Activated naive CD4-positive, alpha-beta T cell (primary cell): ENCODE measurements at places on chromosomes 7 and 10.

DNA sequence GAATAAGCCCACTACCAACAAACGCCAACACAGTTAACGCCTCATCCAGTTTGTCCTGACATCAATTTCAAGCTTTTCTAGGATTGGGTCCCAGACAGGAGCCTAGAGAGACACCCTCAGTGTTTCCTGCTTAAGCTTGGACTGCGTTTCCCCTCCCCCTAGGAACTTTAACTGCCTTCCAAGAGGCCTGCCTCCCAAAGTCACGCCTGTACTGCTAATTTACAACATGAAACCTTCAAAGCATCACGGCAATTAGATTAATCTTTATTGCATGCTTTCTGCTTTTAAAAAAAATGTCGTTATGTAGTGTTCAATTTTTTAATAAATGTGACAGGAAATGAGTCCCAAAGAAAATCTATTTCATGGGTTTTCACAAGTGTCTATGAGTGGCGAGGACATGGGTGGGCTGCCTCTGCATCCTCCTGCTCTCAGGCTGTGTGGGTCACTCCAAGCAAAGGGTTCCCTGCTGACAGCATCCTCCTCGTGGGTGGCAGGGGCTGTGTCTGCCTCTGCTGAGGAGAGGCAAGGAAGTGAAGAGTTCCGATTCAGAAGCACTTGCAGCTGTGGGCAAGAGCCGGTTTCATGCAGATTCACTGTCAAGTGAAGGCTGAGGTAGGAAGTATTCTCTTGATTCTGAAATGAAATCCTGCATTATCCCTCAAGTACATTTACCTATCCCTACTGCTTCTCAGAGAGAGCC lies 193.0 kb upstream of the KMT2E start:
- no peak for DNase-seq

GRCh38 chr7:55475855-55476803 lies 96.2 kb downstream of the VOPP1 start:
- DNase-seq: no peak

GRCh38 chr7:145644426-145645134 lies 472.0 kb upstream of the CNTNAP2 start:
- no peak for DNase-seq

DNA sequence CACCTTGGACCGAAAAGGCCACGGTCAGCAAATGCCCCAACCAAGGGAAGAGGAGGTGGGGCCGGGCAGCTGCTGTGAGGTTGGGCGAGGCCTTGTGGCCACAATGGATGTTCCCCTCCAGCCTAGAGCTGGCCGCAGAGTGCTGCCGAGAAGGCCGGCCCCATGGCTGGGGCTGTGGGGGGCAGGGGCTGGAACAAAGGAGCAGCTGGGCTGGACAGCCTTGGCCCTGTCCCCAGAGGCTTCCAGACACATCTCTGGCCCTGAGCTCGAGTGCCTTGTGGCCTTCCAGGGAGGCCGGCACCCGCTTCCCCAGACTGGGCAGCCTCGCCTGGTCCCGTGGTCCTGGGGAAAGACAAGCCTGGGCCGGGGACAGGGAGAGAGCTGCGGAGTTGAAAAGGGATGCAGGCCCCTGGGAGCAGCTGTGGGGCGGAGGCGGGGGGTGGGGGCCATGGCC lies 88.0 kb downstream of the PDGFA start:
- no peak for DNase-seq

GRCh38 chr7:85748861-85749260 lies 562.0 kb upstream of the SEMA3D start:
- DNase-seq: no peak

DNA sequence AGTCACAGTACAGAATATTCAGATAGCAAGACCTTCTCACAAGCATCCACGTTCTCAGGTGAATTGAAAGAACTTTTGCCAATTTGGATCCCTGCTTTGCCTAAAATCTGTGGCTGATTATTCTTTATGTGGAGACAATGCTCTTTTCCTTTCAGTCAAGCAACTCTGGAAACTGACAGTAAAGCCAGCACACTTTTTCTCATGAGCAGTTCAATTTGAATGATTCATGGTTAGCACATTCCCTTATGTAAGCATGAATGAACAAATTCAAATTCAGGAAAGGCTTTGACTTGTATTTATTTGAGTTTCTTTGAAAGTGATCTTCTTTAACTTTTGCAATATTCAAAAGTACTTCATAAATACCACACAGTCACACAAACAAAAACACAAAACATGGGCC lies 57.6 kb downstream of the MEOX2 start:
- DNase-seq: no peak

GRCh38 chr10:63922468-63923284 lies 401.5 kb downstream of the REEP3 start:
- no peak for DNase-seq

DNA sequence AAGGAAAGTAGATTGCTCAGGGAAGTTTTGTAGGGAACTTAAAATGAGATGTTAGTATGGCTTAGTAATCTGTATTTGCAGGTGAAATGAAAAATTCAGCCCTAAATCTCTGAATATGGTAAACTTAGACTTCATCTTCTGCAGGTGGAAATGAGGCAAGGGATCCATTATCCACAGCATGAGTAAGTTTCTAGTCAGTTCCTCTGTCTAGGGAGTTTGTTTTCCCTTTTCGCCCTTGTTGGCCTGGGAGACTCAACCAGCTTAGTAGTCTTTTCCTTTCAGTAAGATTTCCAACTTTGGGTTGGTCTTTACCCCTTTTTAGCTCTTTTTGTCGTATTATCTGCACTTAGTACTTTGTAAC lies 65.6 kb downstream of the ZEB1 start:
- DNase-seq: no peak

GRCh38 chr7:111784296-111784695 lies 222.0 kb upstream of the IMMP2L start:
- no peak for DNase-seq

DNA sequence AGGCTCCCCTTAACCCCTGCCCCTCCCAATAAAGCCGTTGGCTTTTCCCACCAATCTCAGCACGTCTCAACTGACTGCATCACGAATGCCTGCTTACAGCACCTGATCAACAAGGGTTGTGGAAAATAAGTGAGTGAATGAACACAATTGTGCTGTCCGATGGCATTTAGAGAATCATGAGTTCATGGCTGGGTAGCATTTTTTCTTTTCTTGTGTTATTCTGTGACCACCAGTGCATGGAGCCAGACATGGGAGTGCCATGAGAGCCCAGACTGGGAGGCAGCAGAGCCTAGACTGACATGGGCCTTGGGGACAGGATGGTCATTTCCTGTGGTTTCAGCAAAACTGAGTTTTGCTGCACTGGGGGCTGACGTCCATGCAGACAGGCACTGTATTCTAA lies 254.1 kb upstream of the IGFBP3 start:
- no peak for DNase-seq

GRCh38 chr7:135924302-135924701 lies 52.9 kb downstream of the MTPN start:
- no peak for DNase-seq

DNA sequence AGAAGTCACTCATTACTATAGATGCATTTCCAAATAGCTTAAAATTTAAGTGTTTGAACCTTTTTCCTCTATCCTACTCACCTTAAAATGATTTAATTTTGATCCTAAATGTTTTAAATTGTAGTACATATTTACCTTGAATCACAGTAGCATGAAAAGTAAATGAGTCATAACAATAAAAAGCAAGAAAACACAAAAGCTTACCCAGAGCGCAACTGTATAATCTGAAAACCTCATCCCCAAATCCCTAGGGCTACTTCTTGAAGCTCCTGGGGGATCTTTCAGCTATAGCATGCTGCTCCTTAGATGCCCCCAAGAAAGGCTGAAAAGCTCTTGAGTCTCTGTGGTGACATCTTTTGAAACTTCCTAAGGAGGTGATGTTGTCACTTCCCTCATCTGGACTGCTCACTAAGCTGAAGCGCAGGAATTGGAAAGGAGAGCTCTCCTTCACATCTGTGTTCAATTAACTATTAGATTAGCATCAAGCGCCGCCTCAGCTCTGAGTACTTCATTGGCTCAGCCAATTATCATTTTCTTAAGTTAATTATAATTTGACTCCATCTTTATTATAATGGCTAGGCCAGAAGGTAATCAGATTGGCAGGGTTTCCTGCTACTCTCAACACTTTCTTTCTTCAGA lies 60.2 kb downstream of the SEMA3E start:
- DNase-seq: no peak

- peak; percentile 46 for DNase-seq
These were observed 45.9 kb upstream of the KCNIP2 start for GRCh38 chr10:101889256-101890210.

- DNase-seq: no peak
These were observed 115.8 kb upstream of the TCERG1L start for GRCh38 chr10:131427281-131427680.

- no peak for DNase-seq
These were observed 40.3 kb downstream of the FAM53B start for GRCh38 chr10:124703778-124704427.

GRCh38 chr10:104317269-104317710 lies 21.0 kb downstream of the ITPRIP start:
- no peak for DNase-seq

DNA sequence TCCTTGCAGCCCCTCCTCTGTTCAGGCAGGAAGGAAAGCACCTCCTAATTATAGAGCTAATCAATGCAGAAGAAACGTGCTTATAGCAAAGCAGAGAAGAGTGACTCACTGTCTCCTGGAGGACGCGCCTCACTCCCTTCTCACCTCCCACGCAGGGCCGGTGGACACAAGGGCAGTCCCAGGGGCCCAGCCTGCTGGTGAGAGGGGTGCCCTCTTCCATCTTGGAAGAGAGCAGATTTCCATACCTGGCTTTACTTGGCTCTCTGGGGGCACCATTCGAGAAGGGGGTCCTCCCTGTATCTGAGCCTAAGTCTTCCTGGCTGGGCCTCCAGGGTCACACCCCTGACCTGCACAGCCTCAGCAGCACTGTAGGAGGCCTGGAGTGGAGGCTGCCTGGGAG lies 55.8 kb downstream of the RASGEF1A start:
- no peak for DNase-seq

- no peak for DNase-seq
These were observed 139.4 kb upstream of the AKR1E2 start for GRCh38 chr10:4686644-4686996.

DNA sequence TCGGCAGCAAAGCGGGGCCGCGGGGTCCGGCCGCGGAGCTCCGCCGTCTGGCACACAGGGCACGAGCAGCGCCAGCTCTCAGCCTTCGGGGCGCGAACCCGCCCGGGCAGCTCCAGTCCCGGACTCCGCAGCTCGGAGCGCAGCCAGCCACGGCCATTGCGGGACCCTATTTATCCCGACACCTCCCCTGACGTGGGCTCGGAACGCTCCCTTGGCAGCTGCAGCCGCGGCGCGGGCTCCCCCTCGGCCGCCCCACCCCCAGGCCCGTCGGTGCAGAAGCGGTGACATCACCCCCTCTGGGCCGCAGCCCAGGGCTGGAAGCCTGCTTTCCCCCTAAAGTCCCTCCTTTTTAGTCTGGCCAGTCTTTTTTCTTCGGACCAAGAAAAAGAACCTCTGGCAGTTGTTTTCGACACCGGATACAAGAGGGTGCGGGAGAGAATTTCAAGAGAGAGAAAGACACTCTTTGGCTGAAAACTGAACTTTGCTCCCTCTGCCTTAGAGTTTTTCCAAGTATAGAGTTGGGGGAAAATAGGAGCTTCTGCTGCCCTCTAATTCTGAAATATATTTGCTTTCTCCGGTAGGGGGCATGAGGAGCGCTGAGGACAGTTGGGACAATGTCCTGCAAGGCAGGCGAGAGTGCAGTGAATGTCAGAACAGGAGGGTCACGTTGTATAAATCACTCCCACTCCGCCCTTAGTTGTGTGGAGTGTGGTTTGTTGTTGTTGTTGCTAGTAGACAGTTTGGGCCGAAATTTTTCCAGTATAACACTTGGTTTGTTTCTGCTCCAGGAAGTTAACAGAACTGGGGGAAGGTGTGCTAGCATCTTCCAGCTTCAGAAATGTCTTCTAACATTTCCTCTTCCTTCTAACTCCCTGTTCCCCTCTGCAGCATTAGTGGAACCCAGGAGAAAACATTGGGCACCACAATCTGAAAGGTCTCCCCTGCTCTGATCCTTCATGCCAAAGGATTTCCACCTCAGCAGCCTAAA lies at the start of gene SFRP4:
Gene SFRP4, minus strand, starts transcription at position 145 of the 988 bp plus-strand sequence. CDS start 280 bp downstream, outside the sequence.
- DNase-seq: no peak

DNA sequence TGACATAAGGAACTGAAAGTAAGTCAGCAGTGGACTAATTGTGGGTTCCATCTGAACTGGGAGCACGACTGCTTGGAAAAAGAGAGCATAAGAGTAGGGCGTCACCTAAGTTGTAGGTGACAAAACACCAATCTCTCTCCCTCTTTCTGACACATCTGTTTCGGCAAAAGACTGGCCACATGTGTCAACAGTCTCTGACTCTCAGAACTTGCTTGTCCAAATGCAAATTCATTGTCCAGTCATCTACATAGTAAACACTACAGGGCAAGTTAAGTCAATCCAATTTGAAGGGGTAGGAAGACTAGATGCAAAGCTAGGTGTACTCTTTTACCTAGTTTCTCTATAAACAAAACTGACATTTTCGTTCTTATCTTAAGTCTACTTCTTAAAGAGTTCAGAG lies 87.7 kb downstream of the ZNF438 start:
- DNase-seq: no peak

GRCh38 chr10:70715853-70716795 lies 43.8 kb downstream of the ADAMTS14 start:
- DNase-seq: no peak

- no peak for DNase-seq
These were observed 7.1 kb downstream of the GIMAP1 start for GRCh38 chr7:150723467-150723866.

DNA sequence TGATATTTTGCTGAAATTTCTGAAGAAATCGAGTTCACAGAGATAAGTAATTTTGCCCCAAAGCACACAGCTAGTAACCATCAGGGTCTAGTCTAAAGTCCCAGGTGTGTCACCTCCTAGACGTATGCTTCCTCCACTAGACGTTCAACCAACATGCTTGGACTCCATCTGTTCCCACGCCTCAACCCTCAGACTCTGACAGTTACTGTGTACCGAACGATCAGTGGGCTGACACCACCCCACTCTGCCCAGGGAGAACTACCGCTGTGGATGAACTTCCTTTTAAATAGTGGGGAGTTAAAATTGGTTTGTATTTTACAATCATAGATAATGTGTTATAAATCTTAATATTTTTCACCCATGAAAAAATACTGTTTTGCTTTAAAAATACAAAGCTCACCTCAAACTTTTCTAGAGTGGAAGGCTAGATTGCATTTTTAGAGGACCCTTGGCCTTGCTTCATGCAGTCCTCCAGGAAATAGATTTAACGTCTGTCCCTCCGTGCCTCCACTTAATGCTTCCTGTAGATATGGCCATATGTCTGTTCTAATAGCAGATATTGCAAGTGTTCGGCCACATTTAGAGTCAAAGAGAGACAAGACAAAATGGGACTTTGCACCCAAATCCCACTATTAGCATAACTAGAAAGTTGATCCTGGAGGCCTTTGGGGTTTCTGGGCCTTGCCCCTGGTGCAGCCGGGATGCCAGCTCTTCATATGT lies 91.4 kb upstream of the ZPBP start:
- DNase-seq: no peak

DNA sequence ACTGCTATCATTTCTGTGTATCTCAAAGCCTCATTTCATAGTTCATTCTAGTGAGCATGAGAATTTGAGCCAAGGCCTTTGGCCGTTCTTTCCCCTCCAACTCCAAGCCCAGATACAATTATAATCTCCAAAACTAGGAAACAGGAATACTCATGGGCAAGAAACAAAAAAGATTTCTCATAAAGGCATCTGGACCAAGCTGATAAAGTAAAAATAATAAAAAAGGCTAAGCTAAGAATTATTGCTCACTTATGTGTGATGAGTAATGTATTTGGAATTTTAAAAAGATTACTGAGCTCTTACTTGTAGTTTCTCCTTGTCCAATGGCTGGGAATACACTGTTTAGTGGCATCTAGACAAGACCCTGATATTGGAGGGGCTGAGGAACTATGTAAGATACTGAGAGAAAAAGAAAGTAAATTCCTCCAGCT lies 196.4 kb upstream of the POM121L12 start:
- DNase-seq: no peak
